ENCODE measurements at places on chromosomes 1 and 21. TPM values are rescaled to one million over a fixed set of nuclear protein-coding genes. Genes with fewer than 3 reads are reported as not detected.

GRCh38 chr1:234670967-234671626 is 61.1 kb upstream of the IRF2BP2 start:
- no peak for DNase-seq

- peak; percentile 88 for DNase-seq
Measured at GRCh38 chr1:41360074-41360785, 1.0 kb upstream of the FOXO6 start.

- DNase-seq, result no peak
Measured at GRCh38 chr1:108154314-108154713, 45.8 kb downstream of the SLC25A24 start.

DNA sequence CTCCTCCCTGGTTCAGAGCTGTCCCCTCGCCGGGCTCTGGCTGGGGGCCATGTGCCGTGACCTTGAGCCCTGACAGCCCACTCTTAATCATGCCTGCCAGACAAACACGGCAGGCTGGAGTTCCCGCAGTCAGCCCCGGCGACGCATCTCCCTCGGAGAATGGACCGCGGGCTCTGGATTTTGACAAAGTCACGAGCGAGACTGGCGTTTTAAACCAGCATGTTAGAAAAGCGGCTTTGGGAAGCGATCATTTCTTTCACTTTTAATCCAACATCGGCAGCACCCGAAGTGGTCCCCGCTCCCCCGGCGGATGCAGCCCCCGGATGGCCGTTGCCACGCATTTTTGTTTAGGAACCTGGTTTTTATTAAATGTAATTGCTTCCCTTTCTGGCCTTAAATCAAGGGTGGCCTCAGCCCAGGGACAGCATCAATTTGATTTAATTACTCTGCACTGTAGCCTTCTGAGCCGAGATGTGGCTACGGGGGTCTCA is 70.9 kb downstream of the PRDM16 start:
- no peak for DNase-seq

DNA sequence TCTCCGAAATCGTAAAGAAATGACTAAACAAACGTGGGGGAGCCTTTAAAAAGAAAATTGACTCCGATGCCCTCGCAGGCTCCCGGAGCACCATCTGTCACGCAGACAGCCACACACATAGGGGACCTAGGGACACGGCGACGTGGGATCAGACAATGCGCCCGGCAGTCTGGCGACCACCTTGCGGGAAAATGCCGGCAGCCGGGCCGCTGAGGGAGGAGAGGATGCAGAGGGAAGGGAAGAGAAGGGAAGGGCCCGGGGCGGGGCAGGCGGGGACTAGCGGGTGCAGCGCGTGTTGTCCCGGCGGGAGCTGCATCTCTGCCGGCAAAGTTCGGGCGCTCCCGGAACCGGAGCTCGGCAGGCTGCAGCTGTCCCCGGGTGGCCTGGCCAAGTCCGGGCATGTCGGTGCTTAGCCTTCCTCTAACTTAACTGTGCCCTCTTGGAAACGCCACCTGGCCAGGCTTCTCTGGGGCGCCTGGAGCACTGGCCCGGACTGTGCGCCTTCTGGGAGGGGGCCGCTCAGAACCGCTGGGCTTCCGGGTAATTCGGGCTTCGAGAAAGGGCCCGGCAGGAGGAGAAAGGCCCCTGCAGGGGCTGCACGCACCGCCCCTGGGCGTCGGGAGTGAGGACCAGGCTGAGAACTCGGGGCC is 1.8 kb downstream of the NHLH2 start:
- DNase-seq, result peak; percentile 74

- no peak for DNase-seq
Measured at GRCh38 chr1:186518822-186519381, 58.0 kb upstream of the PDC start.

GRCh38 chr1:167388976-167389375 is 129.4 kb downstream of the CD247 start:
- DNase-seq, result no peak

- DNase-seq, result no peak
Measured at GRCh38 chr1:200694738-200695137, 25.0 kb upstream of the DDX59 start.

DNA sequence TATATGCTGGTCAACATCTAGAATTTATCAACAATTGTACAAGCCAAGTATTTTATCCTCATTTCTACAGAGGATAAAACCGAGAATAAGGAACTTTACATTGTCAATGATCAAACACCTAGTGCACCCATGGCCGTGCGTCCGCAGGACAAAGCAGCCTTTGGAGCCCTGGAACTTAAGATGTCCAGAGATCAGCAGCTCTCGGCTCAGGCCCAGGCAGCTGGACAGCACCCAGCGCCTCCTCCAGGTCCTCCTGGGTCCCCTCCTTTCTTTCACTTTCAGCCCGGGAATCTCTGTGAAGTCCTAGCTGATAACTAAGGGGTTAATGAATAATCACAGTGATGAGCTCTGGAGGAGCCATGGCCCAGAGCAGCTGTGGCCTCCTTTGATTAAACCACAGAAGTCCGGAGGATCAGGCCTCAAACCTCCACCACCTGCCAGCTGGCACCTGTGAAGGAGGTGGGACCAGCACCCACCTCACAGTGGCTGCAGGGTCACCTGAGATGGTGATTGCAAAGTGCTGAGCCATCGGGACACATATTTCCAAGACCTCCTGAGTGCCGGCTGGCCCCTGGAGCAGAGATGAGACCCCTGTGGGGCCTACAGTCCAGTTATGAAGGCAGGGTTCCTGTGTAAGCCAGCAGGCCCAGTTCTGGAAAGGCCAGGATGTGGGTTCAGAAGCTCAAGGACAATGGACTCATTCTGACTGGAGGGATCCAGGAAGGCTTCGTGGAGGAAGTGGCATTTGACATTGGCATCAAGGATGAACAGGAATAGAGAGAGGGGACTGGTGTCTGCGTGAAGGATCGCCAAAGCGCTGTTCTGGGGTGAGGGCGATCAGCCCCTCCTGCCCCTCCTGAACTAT is 11.6 kb upstream of the SAMD11 start:
- DNase-seq, result peak; percentile 37

GRCh38 chr1:152182944-152183361 is 23.9 kb upstream of the RPTN start:
- DNase-seq, result peak; percentile 74

DNA sequence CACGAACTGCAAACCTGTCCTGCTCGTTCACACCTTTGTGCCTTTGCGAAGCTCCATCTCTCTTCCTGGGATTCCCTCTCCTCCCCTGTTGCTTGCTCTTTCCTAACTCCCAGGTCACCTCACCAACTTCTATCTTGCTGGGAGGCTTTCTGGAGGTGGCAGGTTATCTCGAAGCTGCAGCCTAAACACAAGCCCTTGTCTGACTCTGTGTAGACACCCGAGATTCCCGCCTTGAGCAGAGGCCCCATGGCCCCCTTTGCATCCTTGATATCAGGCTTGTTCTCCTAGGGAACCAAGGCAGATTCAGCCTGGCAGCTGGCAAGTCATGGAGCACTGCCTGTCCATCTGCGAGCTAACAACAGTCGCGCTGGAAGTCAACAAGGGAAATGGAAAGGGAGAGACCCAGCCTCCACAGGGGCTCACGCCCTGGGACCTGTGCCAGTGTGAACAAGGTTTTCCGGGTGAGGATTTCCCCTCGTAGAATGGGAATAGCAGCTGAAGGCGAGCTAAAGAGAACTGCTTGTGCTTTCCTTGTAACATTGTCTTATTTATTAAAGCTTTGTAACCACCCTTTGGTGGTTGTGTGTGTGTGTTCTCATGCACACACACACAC is 109.5 kb upstream of the JUN start:
- peak; percentile 27 for DNase-seq

DNA sequence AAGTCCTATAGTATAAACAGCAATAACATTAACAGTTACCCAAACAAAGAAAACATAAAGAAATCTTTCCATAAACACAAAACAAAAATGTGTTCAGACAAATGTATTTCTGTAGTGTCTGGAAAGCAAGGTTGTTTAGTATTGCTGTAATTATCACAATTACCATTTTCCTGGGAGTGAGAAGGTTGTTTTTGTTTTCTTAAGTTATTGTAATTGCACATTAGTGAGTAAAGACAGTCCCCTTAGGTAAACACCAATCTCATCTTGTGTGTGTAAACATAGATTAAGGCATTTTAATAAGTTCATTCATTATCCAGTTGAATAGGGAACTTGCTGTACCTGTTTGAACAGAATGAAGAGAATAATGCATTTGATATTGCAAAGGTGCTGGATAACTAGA is 356.9 kb upstream of the ADGRL4 start:
- no peak for DNase-seq

- DNase-seq, result no peak
Measured at GRCh38 chr1:48678710-48679505, 97.8 kb downstream of the BEND5 start.

- no peak for DNase-seq
Measured at GRCh38 chr1:61579802-61580201, 145.1 kb downstream of the TM2D1 start.

- no peak for DNase-seq
Measured at GRCh38 chr1:47913225-47913823, 83.9 kb downstream of the TRABD2B start.

GRCh38 chr21:42389449-42389835 is 6.4 kb downstream of the TMPRSS3 start:
- DNase-seq, result no peak

Gene GOLPH3L
- 13.1 TPM for total RNA-seq

Gene RNU1-1
- not detected for total RNA-seq

Gene PIGR
- total RNA-seq, result not detected

Gene INAVA
- 0.24 TPM for total RNA-seq
